ENCODE measurements at places on chromosomes 13 and 19.

DNA sequence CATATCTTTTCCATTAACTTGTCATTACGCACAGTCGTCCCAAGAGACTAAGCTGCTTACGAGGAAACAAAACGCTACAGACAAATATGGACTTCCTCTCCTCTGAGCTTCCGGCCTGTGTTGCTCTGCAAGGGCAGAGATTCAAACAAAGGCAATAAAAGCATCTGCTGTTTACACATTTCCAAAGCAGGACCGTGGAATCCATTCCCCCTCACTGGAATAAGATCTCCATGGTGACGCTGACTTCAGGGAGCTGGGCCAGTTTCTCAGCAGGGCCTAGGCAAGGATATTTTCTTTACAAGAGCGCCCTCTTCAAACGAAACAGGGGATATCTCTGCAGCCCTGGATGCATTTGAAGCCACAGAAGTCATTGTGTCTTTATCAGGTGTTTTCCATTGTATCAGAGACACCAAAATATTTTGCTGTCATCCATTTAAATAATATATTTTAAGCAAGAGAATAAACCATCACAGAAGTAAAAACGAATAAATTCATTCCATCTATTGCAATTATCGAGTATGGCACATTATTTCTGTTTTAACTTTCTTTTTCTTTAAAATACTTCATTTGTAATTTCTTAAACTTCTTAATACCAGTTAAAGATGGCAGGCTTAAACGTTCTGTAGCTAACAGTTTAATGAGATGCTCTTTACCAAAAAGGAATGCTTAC is 177.5 kb downstream of the DCLK1 start:
- peak; percentile 87 for DNase-seq

GRCh38 chr19:41224632-41225031 is 5.6 kb downstream of the AXL start:
- peak; percentile 55 for DNase-seq

- no peak for DNase-seq
These were observed 18.3 kb downstream of the NWD1 start for GRCh38 chr19:16737911-16738310.

- DNase-seq: peak; percentile 31
These were observed 1.1 kb upstream of the FAM187B start for GRCh38 chr19:35229601-35230000.

DNA sequence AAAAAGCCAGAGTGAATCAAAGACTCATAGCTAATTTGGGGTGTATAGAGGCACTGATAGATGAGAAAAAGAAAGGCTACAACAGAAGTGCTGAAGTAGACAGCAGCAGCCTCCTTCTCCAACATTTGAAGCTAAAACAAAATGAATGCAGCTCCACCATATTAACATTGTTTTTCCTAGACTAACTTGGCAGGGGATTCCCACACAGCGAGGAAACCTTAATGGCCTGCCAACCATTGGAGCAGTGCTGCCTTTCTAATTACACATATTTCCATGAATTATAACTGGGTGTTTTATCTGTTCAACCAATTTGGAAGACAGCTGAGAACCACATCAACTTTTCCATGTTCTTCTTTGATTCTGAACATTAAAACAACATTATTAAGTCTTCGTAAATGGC is 478.6 kb downstream of the LIG4 start:
- DNase-seq: no peak

DNA sequence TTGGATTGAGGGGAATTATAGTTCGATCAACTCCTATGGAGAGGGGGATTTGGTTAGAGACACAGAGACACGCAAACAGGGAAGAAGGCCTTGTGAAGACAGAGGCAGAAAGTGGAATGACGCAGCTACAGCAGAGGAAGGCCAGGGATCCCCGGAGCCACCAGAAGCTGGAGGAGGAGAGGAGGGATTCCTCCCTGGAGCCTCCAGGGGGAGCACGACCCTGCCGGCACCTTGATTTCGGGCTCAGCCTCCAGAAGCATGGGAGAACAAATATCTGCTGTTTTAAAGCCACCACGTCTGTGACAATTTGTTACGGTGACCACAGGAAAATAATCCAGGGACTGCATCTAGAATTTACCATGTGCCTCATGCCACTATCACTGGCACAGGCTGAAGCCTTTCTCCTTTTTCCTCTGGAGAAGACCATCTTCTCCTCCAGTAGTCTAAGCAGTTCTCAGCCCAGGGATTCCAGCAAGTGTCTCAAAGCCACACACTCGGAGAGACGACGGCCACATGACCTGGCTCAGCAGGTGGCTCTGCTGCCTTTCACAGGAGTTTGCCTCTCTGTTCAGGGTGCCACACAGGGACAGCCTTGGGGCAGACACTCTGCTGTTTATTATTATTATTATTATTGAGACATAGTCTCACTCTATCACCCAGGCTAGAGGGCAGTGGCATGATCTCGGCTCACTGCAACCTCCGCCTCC is 39.9 kb upstream of the CCNE1 start:
- DNase-seq: peak; percentile 84

DNA sequence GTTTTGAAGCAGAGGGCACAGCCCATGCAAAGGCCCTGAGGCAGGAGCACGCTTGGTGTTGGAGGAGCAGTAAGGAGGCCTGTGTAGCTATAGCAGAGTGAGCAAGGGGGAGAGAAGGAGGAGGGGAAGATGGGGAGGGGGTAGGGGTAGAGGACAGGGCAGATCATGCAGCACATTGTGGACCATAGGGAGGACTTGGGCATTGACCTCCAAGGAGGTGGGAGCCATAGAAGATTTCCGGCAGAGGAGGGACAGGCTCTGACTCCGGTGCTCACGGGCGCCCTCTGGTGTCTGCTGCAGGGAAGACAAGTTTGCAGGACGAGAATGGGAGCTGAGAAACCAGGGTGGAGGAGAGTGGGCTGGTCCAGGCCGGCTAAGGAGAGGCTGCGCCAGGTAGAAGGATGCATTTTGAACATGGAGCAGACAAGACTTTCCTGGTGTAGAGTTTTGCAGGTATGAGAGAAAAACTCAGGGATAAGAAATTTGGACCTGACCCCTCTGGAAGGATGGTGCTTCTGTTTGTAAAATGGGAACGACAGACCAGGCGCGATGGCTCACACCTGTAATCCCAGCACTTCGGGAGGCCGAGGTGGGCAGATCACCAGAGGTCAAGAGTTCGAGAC is 13.7 kb upstream of the CREB3L3 start:
- DNase-seq: peak; percentile 88

DNA sequence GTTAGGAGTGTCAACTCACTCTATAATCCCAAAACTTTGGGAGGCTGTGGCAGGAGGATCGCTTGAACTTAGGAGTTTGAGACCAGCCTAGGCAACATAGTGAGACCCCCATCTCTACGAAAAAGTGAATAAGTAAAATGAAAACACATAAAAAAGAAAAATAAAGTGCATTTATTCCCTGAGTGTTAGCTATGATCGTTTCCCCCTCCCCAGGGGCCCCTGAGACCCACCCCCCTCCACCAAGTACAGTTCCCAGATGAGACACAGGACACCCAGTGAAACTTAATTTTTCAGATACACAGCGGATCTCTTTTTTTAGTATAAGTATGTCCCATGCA is 28.6 kb upstream of the NANOS3 start:
- DNase-seq: no peak

DNA sequence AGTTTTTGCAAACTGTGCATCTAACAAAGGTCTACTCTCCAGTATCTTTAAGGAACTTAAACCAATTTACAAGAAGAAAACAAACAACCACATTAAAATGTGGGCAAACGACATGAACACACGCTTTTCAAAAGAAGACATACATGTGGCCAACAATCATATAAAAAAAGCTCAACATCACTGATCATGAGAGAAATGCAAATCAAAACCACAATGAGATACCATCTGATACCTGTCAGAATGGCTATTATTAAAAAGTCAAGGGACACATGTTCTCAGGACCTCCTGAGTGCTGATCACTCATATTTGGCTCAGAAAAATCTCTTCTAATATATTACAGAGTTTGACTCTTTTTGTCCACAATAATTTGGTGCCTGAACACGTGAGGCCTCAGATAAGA is 14.2 kb upstream of the LILRB1 start:
- DNase-seq: no peak
